ENCODE measurements at places on chromosomes 16 and 17. TPM values are rescaled to one million over a fixed set of nuclear protein-coding genes. Genes with fewer than 3 reads are reported as not detected.

FBXL19 gene
- total RNA-seq = 5.7 TPM

DNA sequence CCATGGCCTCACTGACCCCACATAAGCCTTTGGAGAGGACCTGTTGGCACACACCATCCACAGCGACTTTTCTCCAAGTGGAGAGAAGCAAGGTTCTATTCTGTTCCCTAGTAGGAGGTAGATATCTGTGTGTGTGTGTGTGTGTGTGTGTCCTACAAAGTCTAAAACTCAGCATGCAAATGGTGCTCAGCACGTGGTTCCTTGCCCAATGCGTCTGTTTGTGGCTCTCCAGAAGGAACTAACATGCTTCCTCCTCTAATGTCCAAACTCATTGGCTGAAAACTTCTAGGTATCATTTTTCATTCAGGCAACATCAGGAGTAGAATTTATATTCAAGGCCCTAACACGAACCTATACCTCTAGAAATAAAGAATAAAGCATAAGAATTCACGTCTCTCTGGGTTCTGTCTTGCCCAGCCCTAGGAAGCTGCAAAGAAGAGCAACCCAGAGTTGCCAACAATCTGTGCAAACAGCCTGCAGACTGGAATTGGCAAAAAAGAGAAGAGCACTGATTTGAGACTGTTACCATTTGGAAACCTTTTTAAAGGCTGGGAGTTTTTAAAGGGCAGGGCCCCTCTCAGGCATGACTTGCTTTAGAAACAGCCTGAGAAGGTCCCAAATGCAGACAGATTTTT lies 25.5 kb downstream of the MAP3K14 start:
- peaks cover 40% of the 10 kb centered on the region for H3K36me3 ChIP-seq
- DNase-seq = no peak
- peak overlapping the region; percentile 93 for H3K27ac ChIP-seq
- H3K4me1 ChIP-seq = peaks cover 91% of the 10 kb centered on the region
- no peaks in the 10 kb centered on the region for H3K27me3 ChIP-seq

DNA sequence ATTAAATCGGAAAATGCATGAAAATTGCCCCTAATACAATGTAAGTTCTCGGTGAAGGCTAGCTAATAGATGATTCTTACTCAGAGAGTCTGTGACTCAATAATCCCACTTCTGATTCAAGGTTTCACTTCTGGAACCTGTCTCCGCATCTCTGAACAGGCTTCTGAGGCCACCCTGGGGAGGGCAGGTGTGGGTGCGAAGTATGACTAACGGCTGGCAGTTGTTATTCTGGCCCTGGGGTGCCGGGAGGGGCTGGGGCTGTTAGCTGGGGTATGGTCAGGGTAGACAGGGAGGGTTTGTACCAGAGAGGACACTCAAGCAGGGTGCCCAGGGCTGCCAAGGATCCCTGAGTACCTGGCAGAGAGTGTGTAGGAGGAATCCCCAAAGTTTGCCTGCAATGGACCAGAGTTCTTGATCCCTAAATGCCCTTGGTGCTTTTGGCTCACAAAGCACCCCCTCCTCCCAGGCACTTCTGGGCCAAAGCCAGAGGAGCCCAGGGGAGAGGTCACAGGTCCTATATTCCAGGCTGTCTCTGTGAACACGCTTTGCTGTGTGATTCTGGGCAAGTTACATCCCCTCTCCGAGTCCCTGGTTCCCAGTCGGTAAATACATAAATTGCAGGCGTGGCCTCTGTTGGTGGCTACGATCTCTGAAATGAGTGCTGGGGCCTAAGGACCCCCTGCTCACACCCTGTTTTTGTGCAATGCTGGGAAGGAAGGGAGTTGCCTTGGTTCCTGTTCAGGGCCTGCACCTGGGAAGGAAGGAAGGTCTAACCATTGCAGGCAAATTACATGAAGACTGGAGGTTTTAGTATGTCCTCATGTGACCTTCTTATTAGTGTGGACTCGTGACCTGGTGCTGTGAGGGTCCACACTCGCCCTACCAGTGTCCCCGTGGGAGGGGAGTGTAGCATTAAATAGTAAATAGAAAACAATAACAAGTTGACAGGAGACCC lies 49.9 kb upstream of the CPNE2 start:
- H3K27ac ChIP-seq = no peak overlapping the region
- no peaks in the 10 kb centered on the region for H3K36me3 ChIP-seq
- no peak for DNase-seq
- H3K4me1 ChIP-seq = peaks cover 18% of the 10 kb centered on the region
- no peaks in the 10 kb centered on the region for H3K27me3 ChIP-seq

TRAP1 gene
- 86.0 TPM for total RNA-seq

- DNase-seq = no peak
- H3K27me3 ChIP-seq = no peaks in the 10 kb centered on the region
- H3K27ac ChIP-seq = peak overlapping the region; percentile 70
- no peaks in the 10 kb centered on the region for H3K4me1 ChIP-seq
These were observed 1.1 kb downstream of the C1QBP start for GRCh38 chr17:5437721-5438317.

DNA sequence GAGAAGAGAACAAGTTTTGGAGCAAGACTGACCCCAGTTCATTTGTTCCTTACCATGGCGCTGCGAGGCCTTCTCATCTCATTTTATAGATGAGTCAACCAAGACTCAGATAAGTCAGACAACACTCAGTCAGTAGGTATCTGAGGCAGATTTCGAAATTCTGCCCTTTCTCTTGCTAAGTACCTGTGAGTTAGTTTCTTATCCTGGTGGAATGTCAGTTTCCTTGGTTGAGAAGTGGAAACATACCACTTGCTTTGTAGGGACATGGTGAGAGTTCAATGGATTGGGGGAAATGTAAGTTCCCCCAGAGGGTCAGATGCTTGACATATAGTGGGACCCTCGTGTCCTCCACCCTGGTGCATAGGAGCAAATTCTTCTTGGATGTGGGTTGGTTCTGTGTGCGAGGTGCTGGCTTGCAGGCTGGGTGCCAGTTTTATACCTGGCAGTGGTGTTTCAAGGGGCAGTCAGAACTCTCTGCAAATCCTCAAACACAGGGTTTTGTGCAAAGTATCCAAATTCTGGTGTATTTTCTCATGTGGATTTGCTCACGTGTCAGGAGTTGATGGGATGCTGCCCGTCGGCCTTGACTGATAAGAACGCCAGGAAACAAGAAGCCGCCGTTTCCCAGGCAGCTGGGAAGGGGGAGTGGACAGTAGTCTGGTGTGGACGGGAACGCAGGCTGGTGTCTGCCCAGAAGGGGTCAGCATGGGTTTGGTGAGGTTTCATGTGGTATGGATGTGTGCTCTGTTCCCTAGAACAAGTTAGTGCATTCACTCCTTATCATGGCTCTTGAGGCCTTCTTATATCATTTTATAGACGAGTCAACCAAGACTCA lies 61.1 kb upstream of the CIBAR2 start:
- no peak overlapping the region for H3K4me3 ChIP-seq
- DNase-seq = no peak
- peak overlapping the region; percentile 22 for H3K27ac ChIP-seq
- H3K4me1 ChIP-seq = peaks cover 67% of the 10 kb centered on the region
- H3K36me3 ChIP-seq = no peaks in the 10 kb centered on the region
- no peaks in the 10 kb centered on the region for H3K27me3 ChIP-seq

ZG16 gene
- total RNA-seq = not detected

SCGB1C2 gene
- total RNA-seq = not detected

GRCh38 chr17:74599448-74599939 lies 7.4 kb upstream of the CD300LD start:
- DNase-seq = no peak
- H3K27me3 ChIP-seq = no peaks in the 10 kb centered on the region
- H3K4me1 ChIP-seq = no peaks in the 10 kb centered on the region
- H3K36me3 ChIP-seq = no peaks in the 10 kb centered on the region
- no peak overlapping the region for H3K4me3 ChIP-seq
- no peak overlapping the region for H3K27ac ChIP-seq

DNA sequence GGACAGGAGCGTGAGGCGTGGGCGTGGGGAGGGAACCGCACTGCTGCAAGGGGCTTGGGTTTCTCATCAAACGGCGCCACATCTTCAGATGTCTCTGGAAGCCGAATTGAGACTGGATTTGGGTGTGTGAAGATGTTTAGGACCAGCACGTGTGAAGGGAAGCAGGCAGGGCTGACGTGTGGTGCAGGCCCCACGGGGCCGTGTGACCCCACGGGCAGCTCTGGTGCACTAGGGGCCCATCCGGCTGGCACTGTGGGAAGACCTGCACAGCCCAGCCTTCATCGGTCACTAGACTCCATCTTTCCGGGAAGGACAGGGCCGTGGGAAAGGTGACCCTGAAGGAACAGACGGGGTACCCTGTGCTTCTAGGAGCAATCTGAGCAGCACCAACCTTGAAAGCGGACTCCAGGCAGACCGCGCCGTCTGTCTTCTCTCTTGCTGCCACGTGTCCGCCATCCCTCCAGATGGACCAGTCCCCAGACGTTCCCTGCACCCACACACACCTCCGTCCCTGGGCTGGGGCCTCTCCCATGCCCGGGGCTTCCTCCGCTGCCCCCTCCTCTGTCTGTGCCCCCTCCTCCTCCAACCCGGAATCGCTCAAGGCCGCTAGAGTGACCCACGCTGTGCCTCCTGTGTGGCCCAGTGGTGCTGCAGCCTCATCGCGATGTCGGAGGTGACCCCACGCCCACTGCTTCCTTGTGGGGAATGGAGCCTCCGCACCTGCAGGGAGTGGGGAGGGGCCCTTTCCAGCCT lies 23.4 kb upstream of the CBFA2T3 start:
- no peaks in the 10 kb centered on the region for H3K4me1 ChIP-seq
- no peak overlapping the region for H3K4me3 ChIP-seq
- no peak for DNase-seq

LGALS9B gene
- total RNA-seq = not detected

DNA sequence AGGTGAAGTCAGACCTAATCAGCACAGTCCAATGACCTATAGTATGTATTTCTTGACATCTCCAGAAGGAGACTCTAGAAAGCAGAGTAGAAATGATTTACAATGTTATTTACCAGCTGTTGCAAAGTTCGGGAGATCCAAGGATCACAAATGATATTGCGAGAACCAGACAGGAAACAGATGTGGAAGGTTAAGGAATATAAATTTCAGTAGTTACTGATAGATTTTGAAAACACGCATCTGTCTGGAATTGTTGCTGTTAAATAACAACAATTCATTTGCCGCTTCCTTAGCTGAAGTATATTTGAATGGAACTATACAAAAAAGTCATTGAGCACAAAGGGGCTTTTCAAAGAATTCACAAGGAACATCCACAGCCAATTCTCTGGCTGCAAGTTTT lies 72.0 kb downstream of the STXBP4 start:
- H3K4me3 ChIP-seq = no peak overlapping the region
- DNase-seq = no peak
- no peaks in the 10 kb centered on the region for H3K36me3 ChIP-seq
- H3K27me3 ChIP-seq = no peaks in the 10 kb centered on the region
- no peak overlapping the region for H3K27ac ChIP-seq
- no peaks in the 10 kb centered on the region for H3K4me1 ChIP-seq

GRCh38 chr16:83899978-83900377 lies 1.1 kb downstream of the MLYCD start:
- no peak for DNase-seq
- H3K27ac ChIP-seq = peak overlapping the region; percentile 99

ADCY9 gene
- 42.2 TPM for total RNA-seq

ADORA2B gene
- total RNA-seq = 0.59 TPM

GRCh38 chr16:57600048-57600835 lies 28.2 kb upstream of the ADGRG1 start:
- no peak for DNase-seq
- H3K27me3 ChIP-seq = no peaks in the 10 kb centered on the region
- no peaks in the 10 kb centered on the region for H3K4me1 ChIP-seq

GRCh38 chr17:31580316-31580705 lies 188.8 kb downstream of the RAB11FIP4 start:
- no peaks in the 10 kb centered on the region for H3K27me3 ChIP-seq
- H3K4me3 ChIP-seq = no peak overlapping the region
- H3K4me1 ChIP-seq = peaks cover 32% of the 10 kb centered on the region
- DNase-seq = no peak

TBC1D3G gene
- not detected for total RNA-seq

DNA sequence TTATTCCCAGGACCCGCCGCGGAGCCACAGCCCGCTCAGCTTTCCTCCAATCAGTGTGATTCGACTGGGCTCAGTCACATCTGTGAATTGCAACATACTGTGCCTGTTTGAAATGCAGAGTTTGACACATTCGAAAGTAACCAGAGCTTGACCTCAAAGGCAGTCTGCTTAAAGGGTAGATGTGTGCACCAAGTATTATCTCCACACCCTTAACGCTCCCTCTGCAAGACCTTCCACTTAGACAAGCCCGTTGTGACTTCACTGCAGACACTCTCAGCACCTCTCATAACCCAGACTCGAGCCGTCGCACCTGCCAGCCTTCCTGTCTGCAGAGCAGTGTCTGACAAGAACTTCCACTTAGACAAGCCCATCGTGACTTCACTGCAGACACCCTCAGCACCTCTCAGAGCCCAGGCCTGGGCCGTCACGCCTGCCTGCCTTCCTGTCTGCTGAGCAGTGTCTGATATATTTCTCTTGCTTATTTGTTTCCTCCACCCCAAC lies 3.7 kb downstream of the KLHDC4 start:
- no peaks in the 10 kb centered on the region for H3K27me3 ChIP-seq
- no peak overlapping the region for H3K27ac ChIP-seq
- peaks cover 23% of the 10 kb centered on the region for H3K36me3 ChIP-seq

- H3K4me3 ChIP-seq = no peak overlapping the region
- no peaks in the 10 kb centered on the region for H3K4me1 ChIP-seq
- no peaks in the 10 kb centered on the region for H3K36me3 ChIP-seq
These were observed 22.8 kb upstream of the KDM6B start for GRCh38 chr17:7811251-7811650.

RHBDL3 gene
- total RNA-seq = 18.0 TPM

GRCh38 chr17:14341866-14342265 lies 41.0 kb downstream of the HS3ST3B1 start:
- H3K4me1 ChIP-seq = peaks cover 5% of the 10 kb centered on the region
- no peak overlapping the region for H3K4me3 ChIP-seq
- DNase-seq = no peak
- H3K27ac ChIP-seq = no peak overlapping the region
- no peaks in the 10 kb centered on the region for H3K27me3 ChIP-seq
- H3K36me3 ChIP-seq = no peaks in the 10 kb centered on the region

GRCh38 chr17:81967533-81968395 lies 6.8 kb upstream of the NOTUM start:
- peak overlapping the region; percentile 28 for H3K4me3 ChIP-seq
- H3K4me1 ChIP-seq = peaks cover 19% of the 10 kb centered on the region
- peak; percentile 76 for DNase-seq
- H3K36me3 ChIP-seq = no peaks in the 10 kb centered on the region
- no peak overlapping the region for H3K27ac ChIP-seq
- no peaks in the 10 kb centered on the region for H3K27me3 ChIP-seq

DNA sequence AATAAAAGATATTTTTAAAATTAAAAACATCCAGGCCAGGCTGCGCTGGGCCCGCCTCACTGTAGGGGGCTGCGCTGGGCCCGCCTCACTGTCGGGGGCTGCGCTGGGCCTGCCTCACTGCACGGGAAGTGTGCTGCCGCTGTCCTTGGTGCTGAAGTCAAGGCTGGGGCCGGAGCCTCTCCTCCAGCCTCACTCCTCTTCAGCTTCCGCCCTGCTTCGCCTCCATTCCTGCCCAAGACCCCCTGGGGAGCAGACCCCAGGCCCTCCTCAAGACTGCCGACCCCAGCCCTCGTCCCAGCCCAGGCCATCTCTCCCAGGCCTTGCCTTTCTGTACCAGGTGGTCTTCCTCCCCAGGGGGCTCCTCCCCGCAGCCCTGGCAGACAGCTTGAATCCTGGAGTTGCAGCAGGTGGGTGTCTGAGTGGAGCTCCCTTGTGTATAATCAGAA lies 26.2 kb downstream of the ENDOV start:
- H3K4me1 ChIP-seq = no peaks in the 10 kb centered on the region
- H3K4me3 ChIP-seq = no peak overlapping the region
- H3K27ac ChIP-seq = no peak overlapping the region
- DNase-seq = no peak
- no peaks in the 10 kb centered on the region for H3K36me3 ChIP-seq
